CD4-positive, alpha-beta T cell treated with Interleukin-6 at 100 ng/mL for 8 hours (primary cell): ENCODE measurements at places on chromosomes 4 and X.

- no peak for DNase-seq
These were observed 196.4 kb downstream of the FBXO8 start for GRCh38 chr4:174086829-174087799.

DNA sequence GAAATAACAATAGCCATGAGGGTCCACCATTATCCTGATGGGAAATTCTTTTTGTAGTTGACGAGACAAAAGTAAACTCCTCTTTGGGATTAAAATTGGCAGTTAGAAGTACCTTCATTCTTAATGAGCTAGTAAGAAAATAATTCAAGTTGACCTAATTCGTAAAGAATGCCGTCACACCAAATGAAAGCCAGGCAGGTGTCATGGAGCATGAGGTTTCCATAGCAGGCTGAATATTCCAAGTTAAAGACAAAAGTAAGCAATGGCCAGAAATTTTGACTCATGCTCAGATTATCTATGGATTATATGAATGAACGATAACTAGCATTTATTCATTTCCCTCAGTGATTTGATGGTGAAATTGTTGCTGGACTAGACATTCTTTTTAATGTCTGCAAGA is 192.2 kb upstream of the FAT1 start:
- no peak for DNase-seq

- no peak for DNase-seq
These were observed 96.6 kb upstream of the KCNIP4 start for GRCh38 chr4:22045051-22045630.

- no peak for DNase-seq
These were observed 162.7 kb upstream of the MBNL3 start for GRCh38 chrX:132651421-132652086.

DNA sequence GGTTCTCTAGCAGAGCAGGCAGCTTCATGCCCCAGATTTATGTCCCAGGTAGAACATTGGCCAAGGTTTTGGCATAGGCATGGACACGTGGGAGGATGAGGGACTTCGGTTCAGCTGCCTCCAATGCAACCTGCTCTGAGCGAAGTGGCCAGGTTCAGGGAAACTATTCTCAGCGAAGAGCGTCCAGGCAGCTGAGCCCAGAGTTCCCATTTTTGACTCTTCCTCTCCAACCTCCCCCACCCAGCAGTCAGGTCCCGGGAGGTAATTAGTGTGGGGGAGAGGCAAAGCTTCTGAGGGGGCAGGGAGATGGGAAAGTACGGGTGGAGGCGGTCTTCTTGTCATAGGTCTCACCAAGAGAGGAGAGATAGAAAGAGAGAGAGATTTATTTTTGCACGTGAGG is 1.0 kb downstream of the GABRA4 start:
- no peak for DNase-seq

GRCh38 chrX:42869659-42870476 is 91.9 kb upstream of the PPP1R2C start:
- DNase-seq = no peak

DNA sequence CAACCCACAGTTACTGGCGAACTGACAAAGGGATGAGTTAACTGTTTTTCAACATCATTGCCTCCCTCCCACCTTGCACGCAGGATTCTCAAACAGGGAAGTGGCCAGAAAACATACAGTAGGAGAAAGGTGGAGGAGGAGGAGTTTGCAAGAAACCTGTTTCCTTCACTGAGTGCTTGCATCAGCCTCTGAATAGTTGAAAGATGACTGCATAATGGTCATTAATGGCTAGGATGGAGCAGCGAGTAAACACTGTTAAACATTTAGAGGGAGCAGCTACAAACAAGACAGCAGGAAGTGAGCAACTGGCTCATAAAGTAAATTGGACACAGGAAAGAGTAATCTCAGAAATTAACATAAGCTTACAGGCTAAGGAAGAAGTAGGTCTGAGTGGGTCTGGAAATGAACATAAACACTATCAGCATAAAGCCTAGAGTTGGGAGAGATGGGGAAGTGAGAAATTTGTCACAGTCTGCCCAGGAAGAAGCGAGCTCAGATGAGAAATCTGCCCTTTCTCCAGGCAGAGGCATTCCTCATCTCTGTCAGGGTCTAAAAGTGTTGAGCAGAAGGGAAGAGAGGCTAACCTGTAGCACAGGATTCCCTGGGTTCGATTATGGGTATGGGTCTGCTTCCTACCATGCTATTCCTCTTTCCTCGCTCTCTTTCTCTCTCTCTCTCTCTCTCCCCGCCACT is 38.6 kb downstream of the TRPC5OS start:
- no peak for DNase-seq

DNA sequence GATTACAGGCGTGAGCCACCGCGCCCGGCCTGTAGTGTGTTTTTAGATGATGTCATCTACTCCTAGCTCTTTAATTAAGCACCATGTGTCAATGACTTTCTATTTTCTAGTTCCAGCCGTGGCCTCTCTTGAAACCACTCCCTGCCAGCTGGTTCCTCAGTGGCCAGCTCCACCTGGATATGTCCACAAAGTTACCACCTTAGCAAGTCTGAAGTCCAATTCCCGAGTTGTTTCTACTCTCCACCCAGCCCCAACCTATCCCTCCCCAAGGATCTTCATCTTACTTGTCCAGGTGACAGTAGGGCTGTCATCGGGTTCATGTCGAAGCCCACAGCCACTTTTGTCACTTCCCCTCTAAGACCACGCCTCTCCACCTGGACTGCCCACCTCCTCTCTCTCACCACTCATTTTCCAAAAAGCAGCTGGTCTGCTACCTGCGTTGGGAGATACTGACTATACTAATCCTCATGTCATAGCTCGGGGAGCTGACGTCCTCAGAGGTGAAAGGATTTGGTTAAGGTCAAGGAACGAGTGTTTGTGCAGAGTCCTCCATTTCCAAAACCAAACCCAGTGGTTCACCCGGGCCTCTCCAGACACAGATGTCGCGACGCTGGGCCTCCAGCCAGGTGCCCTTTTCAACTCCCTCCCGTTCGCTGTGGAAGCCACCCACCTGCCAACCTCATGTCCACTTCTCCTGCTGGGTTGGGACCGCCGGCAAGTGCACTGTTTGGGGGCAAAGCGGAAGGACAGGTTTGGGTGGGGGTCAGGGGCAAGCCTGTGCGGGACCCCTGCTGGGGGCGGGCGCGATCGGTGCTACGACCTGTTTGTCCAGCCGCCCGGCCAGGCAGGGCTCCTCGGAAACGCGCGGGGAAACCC is 704 bp downstream of the FAM3A start:
- DNase-seq = no peak

DNA sequence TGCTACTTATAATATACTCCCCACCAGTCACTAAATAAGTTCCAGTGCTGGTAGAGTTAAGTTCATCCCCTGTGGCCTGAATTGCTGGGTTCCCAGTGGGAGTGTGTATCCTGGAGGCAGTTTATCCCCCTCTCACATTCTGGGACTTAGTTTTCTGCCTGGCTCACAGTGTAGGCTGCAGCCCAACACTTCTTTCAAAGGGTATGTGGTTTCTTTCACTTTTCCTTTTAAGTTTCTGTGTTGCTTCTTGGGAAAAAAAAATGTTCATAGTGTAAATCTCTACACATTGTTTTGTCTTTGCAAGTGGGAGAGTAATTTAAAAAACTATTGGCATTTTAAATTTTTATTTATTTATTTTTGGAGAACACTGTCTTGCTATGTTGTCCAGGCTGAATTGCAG is 204.0 kb downstream of the CHIC1 start:
- no peak for DNase-seq

- DNase-seq = no peak
These were observed 108.0 kb upstream of the PCDH18 start for GRCh38 chr4:137640156-137640837.

GRCh38 chr4:25399510-25399909 is 22.4 kb downstream of the ANAPC4 start:
- no peak for DNase-seq

DNA sequence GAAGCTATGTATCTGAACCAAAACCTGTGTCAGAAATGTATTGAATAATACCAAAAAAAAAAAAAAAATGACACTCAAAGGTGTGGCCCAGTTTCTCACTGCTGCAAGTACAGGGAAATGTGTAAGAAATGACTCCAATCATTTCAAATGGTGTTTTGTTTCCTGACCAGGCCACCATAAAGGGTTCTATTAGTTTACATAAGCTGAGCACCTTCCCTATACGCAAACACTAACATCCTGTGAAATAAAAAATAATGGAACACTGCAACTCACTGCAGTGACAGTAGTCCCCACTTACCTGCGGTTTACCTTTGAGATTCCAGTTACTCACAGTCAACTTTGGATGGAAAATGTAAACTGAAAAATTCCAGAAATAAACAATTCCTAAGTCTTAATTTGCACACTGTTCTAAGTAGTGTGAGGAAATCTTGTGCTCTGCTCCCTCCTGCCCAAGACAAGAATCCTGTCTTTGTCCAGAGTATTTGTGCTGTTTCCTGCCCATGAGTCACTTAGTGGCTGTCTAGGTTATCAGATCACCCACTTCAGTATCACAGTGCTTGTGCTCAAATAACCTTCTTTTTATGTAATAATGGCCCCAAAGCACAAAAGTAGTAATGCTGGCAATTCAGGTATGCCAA is 265.3 kb downstream of the RCHY1 start:
- no peak for DNase-seq

DNA sequence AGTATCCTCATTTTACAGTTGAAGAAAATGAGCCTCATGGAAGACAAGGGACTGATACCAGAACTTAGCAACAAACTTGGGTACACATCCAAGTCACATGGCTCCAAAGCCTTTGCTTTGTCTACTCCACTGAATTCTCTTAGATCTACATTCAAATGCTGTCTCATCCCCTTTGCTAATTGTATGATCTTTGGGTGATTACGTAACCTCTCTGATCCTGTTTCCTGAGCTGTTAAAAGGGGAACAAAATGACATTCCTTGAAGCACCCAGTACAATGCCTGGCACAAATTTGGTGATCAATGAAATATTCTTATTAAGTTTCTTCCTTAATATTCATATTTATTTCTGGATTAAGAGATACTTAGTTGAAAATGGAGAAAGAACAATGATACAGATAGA is 5.9 kb upstream of the HPGD start:
- DNase-seq = no peak

DNA sequence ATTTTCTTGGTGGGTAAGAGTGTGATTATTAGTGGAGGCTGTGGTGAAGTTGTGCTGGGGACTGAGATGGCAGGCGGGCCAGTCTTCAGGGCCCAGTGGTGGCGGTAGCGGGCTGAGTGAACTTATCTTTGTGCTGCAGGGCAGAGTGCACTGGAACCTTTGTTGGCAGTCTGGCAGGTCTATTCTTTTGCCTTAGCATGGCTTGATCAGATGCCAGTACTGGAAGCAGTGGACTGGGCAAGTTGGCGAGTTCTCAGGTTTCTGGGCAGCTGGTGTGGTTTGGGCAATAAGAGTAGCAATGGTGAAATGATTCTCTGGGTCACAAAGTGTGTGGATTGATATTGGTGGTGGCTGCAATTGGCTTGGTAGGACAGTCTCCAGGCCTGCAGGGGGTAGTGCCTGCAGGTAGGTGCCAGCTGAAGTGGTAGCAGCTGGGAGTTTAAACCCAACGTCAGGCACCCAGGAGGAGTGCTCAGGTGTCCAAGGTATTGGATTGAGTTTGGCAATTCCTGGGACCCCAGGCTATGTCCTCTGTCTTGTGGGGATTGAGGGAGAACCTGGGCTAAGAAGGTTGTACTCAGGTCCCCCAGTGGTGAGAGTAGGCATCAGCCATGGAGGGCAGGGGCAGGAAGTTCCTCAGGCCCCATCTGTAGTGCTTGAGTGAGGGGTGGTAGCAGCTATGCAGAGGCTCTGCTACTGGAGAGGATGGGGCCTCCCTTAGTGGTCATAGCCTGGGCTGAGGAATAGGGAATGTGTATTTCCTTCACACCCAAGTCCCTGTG is 34.9 kb upstream of the SLC25A14 start:
- no peak for DNase-seq

- DNase-seq = no peak
These were observed 117.0 kb downstream of the RAPGEF2 start for GRCh38 chr4:159219862-159220261.

DNA sequence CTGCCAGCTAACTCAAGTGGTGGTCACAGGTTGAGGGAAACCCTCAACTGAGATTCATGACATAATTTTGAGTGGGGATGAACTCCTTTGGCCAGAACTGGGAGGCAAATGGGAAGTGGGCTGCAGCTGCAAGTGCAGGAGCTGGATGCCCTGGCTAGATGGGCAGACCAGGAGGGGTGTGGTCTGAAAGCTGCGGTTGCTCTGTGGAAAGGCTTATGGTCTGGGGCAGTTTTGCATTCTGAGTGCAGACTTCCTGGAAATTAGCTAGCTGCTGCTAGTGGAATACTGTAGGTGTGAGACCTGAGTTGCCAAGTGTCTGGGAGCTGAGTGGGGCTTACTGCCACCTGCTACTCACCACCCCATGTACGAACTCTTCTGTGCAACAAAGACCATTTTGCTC is 52.1 kb upstream of the NAP1L2 start:
- no peak for DNase-seq

DNA sequence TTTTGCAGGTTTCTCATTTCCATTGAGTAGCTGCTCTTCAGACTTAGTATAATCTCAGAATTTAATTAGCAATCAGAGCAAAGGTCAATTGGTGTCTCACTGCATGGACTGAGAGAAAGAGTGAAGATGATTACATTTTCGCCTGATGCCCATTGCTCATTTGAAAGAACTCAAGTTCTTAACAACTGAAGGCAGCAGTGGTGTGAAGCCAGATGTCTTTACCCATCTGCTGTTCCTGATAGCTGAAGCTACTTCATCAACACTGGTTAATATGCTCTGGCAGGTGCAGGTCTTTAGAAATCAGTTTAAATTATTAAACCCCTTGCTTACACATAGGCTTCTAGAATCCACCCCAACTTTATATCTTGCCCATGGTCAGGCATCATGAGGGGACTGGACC is 64.5 kb upstream of the FRAS1 start:
- no peak for DNase-seq

- DNase-seq = no peak
These were observed 660 bp downstream of the GEMIN8 start for GRCh38 chrX:14029039-14029424.

DNA sequence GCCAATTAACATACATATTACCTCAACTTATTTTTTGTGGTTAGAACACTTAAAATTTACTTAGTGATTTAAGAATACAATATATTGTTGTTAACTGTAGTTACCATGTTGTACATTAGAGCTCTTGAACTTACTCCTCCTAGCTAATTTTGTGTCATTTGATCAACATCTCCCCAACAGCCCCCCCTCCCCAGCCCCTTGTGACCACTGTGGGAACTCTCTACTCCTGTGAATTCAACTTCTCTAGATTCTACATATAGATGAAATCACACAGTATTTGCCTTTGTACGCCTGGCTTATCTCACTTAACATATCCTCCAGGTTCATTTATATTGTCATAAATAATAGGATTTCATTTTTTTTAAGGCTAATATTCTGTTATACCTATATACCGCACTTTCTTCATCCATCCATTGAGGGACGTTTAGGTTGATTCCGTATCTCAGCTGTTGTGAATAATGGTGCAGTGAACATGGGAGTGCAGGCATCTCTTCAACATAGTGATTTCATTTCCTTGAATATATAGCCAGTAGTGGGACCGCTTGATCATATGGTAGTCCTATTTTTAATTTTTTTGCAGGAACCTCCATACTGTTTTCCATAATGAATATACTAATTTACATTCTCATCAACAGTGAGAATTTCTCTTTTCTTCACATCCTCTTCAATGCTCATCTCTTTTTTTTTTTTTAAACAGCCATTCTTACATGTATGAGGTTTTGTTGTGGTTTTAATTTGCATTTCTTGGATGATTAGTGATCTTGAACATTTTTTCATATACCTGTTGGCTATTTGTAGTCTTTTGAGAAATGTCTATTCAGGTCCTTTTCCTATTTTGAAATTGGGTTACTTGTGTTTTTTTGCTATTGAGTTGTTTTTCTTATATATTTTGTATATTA is 66.8 kb downstream of the RAPGEF2 start:
- no peak for DNase-seq

- no peak for DNase-seq
These were observed 38.8 kb downstream of the GAB1 start for GRCh38 chr4:143375326-143376073.
